ENCODE measurements at places on chromosomes 12 and 14.

GRCh38 chr14:20682435-20683124 is 1.8 kb upstream of the RNASE4 start:
- DNase-seq, result peak; percentile 65

DNA sequence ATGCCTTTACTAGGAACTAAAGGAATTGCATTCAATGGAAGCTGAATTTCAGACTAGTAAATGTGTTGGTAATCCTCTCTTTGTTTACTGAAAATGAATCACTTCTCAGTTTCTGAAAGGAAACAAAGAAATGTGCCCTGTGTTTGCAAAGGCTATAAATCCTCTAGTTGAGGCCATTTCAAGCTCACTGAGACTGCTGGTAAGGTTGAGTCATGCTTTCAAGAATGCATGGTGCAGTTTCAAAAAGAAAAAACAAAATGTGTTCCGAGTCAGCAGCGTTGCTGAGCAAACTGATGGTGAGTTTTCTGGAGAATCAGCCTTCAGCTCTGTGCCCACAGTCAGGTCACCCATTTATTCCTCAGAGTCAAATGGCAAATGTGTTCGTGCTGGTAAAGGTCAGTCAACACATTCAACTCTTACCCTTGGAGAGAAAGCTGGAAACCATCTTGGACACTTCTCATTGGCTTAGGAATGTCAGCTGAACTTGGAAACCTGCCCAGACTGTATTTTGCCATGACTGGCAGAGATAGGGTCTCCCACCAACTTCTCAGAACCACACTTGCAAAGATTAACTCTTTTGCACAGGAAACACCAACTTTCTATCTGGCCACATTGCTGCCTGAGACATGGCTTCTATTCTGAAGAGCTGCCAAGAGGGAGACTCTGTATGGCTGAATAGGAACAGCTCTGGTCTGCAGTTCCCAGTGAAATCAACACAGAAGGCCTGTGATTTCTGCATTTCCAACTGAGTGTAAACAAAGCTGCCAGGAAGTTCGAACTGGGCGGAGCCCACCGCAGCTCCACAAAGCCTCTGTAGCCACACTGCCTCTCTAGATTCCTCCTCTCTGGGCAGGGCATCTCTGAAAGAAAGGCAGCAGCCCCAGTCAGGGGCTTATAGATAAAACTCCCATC is 484.4 kb downstream of the ATP23 start:
- no peak for DNase-seq

GRCh38 chr14:68506645-68507419 is 286.0 kb downstream of the ZFP36L1 start:
- peak; percentile 2 for DNase-seq

GRCh38 chr12:101924618-101925017 is 47.2 kb downstream of the DRAM1 start:
- no peak for DNase-seq

GRCh38 chr12:70106347-70106746 is 136.9 kb upstream of the CNOT2 start:
- DNase-seq, result no peak

GRCh38 chr14:52473557-52473956 is 78.7 kb downstream of the TXNDC16 start:
- no peak for DNase-seq

GRCh38 chr14:100019156-100019744 is 46.0 kb upstream of the EVL start:
- DNase-seq, result no peak

GRCh38 chr12:52156757-52157565 is 34.9 kb downstream of the KRT80 start:
- DNase-seq, result peak; percentile 53

- DNase-seq, result no peak
These were observed 135.2 kb upstream of the KRR1 start for GRCh38 chr12:75646329-75647210.

DNA sequence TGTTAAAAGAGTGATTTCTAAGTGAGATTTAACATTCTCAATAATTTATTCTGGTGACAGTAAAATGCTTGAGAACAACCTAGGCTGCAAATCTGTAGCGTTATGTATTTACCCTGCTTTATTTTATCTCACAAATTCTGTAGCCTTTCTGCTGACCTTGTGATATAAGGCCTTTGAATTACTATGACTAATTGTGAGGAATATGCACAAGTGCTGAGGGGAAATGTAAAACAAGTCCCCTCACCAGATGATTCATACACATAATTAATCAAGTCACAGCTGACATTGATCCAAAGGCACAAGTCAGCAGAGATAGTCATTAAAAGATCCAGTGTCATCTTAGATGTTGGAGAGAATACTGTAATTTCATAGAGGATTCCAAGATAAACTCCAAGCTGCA is 992.7 kb upstream of the USP15 start:
- no peak for DNase-seq

DNA sequence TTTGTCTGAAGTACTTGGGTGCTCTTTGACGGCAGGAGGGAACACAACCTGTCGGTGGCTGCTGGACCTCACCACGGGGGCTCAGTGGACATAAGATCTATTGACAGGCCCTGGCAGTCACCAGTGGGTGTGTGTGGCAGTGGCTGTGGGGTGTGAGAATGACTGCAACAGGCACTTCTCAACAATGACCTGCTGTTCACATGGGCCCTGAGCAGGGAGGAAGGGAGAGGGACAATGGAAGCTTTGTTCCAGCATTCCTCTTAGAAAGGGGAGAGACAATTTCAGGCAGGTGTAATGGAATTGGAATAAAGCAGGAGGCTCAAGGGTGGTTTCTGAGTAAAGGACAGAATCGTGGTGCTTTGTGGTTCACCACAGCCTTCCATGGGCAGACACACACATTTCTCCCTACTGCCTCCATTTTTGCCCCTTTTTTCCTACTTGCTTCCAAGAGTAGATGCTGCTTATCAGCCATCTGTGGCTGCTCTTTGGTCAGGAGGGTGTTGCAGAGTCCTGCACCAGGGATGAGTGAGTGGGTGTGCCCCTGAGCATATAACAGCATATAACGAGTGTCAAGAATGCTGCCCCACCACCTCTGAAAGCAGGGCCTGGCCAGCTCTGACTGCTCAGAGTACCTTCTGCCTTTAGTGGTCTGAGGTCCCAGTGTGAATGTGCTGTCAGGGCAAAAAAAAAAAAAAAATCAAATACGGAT is 267.7 kb downstream of the RASSF9 start:
- DNase-seq, result no peak

- peak; percentile 48 for DNase-seq
These were observed 17.4 kb upstream of the FLVCR2 start for GRCh38 chr14:75561013-75561432.

DNA sequence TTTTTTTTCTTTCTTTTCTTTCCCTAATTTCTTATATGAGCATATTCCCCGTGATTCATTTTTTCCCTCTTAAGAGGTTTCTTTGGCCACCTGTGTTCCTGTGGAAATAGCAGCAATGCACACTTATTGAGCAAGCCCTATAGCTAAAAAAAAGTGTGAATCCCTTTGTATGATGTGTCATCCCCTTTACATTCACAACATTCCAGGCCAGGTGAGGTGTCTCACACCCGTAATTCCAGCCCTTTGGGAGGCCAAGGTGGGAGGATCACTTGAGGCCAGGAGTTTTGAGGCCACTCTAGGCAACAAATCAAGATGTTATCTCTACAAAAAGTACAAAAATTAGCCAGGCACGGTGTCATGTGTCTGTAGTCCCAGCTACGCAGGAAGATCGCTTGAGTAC is 700.4 kb upstream of the TBX3 start:
- DNase-seq, result no peak

DNA sequence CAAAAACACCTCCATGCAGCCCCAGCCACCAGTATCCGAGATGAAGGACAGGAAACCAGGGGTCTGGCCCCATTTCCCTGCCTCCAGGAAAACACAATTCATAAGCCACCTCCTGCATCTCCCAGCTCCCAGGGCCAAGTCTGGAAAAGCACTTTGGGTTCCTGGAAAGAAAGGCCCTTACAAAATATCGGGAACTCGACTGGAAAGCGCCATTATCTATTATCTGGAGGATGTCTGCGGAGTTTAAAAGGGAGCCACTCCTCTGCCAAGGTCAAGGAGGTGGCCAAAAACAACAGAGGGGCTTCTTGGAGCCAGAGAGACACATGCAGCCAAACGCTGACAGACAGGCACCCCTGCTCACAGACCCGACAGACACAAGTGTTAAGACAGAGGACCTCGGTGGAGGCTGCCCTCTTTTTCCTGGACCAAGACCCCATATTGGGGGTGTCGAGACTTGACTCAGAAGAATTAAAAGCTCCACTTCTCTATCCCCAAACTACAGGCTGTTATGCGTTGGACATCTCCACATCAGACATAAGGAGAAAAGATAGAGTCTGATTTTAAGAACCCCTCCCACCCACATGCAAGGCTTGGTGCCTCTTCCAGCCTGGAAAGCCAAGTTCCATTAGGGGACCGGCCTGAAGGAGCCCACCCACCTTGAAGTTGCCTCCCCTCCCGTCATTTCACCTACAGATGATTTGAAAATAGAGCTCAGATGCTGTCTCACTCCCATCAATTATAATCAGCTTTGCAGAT is 9.6 kb downstream of the ACTN1 start:
- no peak for DNase-seq

DNA sequence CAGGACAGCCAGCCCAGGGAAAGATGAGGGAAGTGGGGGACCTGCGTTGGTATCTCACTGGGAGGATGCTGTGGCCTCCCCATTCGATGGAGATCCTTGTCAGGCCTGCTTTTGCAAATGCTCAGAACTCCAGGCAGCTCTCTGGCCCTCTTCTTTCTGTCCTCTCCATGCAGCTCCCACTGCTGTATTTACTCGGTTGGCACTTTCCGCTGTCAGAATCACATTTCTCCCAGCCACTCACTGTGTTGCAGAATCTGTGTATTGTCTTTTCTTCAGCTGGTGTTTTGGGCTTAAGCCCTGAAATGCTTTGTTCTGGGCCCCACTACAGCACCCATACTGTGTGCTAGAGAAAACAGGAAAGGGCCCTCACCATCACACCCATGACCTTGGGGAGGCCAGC is 401.1 kb downstream of the RGS6 start:
- no peak for DNase-seq

DNA sequence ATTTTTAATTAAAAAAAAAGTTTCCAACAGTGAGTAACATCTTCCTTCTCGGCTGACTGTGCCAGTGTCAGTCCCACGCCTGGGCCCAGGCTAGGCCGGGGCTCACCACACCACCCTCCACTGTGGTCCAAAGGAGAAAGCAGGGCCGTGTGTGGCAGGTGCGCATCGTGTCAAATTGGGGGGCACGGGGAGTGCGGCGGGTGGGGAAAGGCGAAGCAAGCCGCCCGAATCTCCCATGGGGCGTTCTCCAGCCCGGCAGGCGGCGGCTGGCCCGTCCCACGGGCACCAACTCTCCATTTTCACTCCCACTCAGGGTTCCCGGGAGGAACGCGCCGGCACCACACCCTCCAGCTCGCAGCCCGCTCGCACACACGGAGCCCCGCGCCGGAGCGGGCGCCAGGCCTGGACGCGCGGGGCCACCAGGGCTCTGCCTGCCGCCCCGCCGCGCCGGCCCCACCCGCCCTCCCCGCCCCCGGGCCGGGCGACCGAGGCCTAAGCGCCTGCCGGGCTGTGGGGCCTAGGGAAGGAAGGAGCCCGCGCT is 604 bp downstream of the EEA1 start:
- peak; percentile 49 for DNase-seq

DNA sequence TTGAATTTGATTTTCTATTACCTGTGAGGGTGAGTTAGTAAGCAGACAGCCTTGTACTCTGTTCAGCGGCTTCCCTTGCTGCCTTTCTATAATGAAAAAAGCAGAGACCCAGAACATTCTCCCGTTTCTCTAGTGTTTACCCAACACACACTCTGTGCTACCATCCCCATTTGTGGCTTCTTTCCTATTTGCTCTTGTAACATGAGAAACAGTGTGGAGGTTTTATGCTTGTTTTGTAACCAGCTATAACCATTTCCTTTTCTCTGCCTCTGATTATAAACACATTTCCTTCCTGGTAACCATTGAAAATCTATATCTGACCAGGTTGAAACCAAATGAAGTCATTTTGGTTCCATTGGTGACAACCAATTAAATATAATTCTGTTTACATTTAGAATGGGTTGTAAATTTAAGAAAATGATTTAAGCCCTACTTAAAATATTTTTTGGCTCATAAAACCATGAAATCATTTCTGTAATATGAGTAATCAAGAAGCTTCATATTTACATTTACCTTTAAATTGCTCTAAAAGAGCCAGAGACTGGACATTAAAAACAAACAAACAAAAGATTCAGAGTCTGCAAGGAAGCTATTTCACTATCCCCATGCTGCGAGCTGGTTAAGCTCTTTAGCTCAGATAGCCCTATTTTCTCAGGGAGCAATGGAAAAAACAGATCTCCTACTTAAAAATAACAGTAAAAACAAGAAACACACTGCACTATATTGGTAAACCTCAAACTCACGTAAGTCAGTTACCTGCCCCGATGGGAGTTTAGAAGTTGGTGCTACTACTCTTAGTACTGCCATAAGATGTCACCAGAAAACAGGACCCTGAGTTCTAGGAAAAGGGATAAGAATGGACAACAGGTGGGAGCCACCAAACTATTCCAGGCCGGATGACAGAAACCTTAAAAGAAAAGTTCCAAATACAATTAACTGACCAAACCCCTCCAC is 206.5 kb upstream of the EEA1 start:
- DNase-seq, result no peak

DNA sequence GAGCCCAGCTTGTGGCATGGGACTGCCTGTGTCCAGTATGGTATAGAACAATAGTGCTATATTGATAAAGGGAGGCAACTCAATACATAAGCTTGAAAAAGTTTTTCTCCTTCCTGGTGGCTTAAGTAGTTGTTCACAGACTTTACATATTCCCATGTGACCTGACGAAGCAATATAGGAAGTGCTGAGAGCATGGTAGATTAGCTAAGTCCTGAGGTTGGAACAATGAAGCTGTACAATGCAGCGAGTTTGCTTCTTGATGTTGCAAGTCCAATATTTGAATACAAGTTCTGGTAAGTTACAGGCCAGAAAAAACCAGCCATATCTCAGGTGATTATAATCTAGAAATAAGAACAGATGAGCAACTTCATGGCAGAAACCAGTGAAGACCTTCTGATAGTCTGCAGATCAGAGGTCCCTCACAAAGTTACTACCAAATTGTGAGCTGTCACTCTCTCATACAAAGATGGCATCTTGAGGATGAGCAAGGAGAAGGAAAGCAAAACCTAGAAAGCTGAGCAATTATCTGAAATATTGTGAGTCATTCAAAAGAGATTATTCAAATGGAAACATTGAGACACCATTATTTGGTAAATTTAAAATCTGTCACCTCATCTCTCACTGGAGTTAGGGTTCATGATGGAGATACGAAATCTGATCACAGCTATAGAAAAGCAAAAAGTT is 72.9 kb upstream of the BTG1 start:
- no peak for DNase-seq
